Hepatocyte (in vitro differentiated cells): ENCODE measurements at places on chromosomes 6 and 20. TPM values are rescaled to one million over a fixed set of nuclear protein-coding genes. Genes with fewer than 3 reads are reported as not detected.
A peak's percentile ranks its signal among the peaks of the same experiment; 100 is the strongest.

The LAMA2 gene
- total RNA-seq = 55.6 and 57.5 TPM in 2 replicates

The SSTR4 gene
- total RNA-seq = 0.24 and 0.53 TPM in 2 replicates

The LRRN4 gene
- 10.5 and 19.2 TPM in 2 replicates for total RNA-seq

The UBE2C gene
- total RNA-seq = 21.9 and 26.7 TPM in 2 replicates

The SERINC3 gene
- 80.0 and 96.9 TPM in 2 replicates for total RNA-seq

The HIVEP2 gene
- total RNA-seq = 9.4 TPM in 2 replicates

DNA sequence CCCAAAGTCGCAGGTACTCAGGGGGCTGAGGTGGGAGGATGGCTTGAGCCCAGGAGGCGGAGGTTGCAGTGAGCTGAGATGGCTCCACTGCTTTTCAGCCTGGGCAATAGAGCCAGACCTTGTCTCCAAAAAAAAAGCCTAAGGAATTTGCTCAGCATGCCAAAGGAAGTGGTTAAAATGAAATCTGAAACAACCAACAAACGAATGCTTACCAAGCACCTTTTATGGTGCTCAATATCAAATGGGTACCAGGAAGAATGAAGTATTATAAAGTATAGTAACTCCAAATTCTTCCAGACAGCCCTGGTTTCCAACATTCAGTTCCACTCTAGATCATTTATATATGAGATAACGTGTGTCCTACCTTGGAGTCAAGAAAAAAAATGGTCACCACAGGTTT is 14.0 kb downstream of the GMDS start:
- no peak for DNase-seq

- no peak for DNase-seq
These were observed 419.2 kb upstream of the MMS22L start for GRCh38 chr6:97702248-97702647.

GRCh38 chr6:170045563-170045960 is 245.3 kb downstream of the DLL1 start:
- DNase-seq = no peak

GRCh38 chr6:85678026-85678601 is 35.4 kb upstream of the SYNCRIP start:
- DNase-seq = no peak

- no peak for DNase-seq
These were observed 492.9 kb downstream of the PHF3 start for GRCh38 chr6:64128301-64129024.

DNA sequence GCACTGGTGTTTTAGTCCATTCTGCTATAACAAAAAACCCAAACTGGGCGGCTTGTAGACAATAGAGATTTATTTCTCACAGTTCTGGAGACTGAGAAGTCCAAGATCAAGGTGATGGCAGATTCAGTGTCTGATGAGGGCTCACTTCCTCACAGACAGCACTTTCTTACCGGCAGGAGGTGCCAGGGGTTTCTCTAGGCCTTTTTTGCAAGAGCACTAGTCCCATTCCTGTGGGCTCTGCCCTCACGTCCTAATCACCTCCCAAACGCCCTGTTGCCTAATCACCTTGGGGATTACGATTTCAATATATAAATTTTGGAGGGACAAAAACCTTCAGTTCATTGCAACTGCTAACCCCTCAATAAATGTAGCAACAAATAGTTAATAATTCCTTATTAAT is 140.0 kb upstream of the SGK1 start:
- DNase-seq = no peak

- DNase-seq = peak; percentile 64
These were observed at the start of gene ETV7 for GRCh38 chr6:36387440-36388303. ETV7 (minus strand) TSS chr6:36387669; CDS start chr6:36387541, 128 bp downstream.
